ENCODE measurements at places on chromosomes 7 and 10.

GRCh38 chr10:69051303-69051702 lies 36.6 kb upstream of the SRGN start:
- DNase-seq = peak; percentile 68

DNA sequence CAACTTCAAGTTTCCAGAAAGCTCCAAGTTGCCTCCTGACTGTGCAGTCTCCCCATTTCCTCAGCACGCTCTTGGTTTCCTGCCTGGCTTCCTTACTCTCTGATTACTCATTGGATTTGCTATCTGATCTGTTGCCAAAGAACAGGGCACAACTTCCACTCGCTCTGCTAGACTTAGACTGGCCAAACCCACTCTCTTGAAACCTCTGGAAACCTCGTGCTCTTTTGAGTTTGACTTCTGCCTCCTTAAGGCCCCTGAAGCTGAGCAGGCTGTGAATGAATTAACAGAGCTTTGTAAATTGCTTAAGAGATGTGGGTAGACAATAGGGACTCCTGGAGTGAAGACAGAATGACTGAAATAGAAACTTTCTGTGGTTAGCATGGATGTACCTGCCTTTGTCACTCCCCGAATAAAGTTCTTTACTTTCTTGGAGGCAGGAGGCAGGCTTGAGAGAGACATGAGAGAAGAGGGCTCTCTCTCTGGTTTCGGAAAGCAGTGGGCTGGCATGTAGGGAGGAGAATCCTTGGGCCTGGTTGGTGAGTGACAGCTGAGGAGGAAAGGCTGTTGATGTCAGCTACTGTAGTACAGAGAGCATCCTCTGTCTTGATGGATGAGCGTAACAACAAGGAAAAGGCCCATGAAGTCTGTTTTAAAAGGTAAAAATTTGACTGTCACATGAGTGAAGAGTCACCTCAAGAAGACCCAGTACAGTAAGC lies 70.8 kb downstream of the CHN2 start:
- DNase-seq = no peak

- DNase-seq = no peak
Observed at GRCh38 chr7:148515237-148515636, 75.3 kb upstream of the C7orf33 start.

DNA sequence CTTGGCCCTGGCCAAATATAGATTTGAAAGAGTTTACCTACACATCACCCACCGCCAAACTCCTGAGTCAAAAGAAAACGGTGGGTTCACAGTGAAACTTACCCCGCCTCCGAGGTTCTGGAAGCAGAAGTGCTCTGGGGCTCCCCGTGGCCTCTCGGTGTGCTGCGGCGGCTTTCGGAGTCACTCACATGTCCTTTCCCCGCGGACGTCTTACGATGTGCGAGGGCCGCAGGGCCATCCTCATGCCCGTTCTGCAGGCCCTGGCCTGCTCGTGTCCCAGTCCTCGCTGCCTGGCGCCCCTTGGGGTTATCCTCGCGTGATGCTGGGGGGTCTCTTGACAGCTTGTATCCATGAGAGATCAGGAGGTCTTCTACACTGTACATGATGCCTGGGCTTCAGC lies 12.0 kb downstream of the JCAD start:
- DNase-seq = no peak

DNA sequence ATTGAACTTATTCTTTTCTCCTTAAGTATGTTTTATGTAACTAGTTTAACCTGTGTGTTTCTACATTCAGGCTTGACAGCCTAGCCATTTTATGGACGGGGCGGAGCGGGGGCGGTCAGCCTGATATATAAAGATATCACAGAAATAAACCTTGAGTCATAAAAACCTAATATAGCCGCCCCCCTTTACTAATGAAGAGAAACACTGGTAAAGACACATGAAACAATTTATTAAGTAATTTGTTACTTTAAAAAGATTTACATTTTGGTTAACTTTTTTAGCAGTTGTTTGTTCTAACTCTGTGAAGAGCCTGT lies 84.0 kb downstream of the MAPK8 start:
- no peak for DNase-seq

- no peak for DNase-seq
Observed at GRCh38 chr7:49295146-49295545, 370.8 kb downstream of the CDC14C start.
